T-helper 2 cell (primary cell): ENCODE measurements at places on chromosomes 1 and 21.

- no peak for DNase-seq
Measured at GRCh38 chr1:29385966-29386365, 149.6 kb downstream of the PTPRU start.

DNA sequence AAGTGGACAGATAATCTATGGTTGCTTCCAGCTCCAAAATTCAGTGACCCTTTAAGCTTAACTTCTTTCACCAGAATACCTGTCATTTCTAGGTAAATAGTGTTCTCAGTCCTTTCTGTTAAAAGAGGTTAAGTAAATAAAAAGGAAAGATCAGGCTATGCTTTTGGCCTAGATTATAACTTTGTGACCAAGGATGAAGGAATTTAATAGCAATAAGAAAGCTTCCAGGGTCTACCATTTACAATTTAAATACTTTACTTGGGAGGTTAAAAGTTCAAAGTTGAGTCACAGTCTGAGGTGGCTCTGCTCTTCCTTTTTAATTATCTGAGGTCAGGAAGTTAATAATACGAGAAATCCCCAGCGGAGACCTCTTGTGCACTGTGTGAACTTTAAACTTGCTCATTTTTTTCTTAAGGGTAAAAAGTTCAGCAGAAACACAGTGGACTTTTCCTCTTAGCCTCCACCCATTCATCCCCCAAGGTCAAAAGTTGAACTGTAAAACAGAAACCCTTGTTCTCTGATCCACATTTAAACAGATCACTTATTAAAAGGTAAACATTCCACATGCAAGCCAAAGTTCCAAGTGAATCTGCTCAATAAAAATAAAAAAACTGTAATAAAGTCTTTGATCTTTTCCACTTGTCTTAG is 187.1 kb downstream of the NRIP1 start:
- no peak for DNase-seq

DNA sequence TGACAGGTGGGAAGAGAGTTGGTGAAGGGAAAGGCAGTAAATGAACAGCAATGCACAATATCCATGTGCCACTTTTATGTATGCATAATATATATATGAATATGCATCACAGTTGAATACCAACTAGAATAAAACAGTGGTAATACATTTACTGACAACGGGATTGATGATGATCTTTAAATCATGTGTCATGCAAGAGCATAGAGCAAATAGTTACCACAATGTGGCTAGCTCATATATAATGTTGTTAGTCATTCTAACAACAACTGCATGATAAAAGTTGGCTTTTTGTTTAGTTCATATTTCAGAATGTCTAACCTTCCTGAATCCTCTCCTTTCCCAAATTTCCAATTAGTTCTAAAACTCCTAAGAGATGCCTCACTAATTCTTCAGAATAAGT is 46.4 kb downstream of the GORAB start:
- no peak for DNase-seq

DNA sequence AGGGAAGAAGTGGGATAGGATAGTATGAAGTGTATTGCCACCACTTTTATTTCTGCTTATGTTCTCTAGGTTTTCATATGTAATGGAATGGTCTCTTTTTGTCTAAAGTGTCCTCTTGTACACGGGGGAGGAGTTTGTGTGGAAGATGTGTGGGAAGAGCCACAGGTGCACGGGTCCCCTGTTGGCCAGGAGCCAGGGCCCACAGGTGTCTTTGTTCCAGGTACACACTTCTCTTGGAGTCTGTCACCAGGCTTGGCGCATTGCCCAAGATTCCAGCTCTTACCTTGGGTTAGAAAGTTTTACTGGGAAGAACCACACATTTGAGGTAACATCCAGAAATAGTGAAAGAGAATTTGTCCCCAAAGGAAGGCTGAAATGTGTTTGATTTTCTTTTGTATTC is 10.5 kb downstream of the TENT5C start:
- DNase-seq = no peak

- DNase-seq = peak; percentile 7
Measured at GRCh38 chr1:172180501-172181285, 239.8 kb upstream of the C1orf105 start.

GRCh38 chr1:11838349-11839272 is 9.0 kb downstream of the NPPA start:
- DNase-seq = peak; percentile 52

- no peak for DNase-seq
Measured at GRCh38 chr1:157968508-157968907, 24.9 kb upstream of the KIRREL1 start.

GRCh38 chr1:94926915-94927404 is at the start of gene CNN3:
Gene CNN3 (minus strand): TSS chr1:94927110. CDS start chr1:94926894, 216 bp downstream.
- DNase-seq = peak; percentile 41

GRCh38 chr1:43493661-43494450 is 36.8 kb upstream of the PTPRF start:
- no peak for DNase-seq

DNA sequence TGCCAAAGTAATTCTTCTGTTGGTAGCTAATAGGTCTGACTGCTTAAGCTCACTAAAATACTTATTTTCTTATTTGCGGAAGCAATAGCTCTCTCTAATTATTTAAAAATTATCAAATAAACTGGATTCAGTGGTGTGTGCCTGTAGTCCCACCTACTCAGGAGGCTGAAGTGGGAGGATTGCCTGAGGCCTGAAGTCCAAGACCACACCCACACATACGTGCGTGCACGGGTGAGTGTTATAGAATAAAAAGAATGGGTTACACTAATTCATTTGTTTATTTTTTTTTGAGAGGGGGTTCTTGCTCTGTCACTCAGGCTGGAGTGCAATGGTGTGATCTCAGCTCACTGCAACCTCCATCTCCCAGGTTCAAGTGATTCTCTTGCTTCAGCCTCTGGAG is 94.2 kb upstream of the HNRNPU start:
- no peak for DNase-seq

DNA sequence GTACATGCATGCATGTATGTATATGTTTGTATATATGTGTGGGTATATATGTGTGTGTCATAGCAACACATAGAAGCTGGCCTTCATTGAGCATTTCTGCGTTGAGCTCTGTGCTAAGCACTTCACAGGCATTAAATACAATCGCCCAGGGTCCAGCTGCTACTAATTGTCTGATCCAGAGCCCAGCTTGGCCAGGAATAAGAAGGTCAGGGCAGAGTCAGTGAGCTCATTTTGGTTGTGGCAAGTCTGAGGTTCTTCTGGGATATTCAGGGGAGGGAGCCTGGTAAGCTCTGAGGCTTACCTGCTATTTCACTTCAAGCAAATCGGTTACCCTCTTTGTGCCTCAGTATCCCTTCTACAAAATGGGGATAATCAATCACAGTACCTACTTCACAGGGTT is 59.6 kb downstream of the FOXO6 start:
- DNase-seq = no peak
